ENCODE measurements at places on chromosomes 12 and 14.

DNA sequence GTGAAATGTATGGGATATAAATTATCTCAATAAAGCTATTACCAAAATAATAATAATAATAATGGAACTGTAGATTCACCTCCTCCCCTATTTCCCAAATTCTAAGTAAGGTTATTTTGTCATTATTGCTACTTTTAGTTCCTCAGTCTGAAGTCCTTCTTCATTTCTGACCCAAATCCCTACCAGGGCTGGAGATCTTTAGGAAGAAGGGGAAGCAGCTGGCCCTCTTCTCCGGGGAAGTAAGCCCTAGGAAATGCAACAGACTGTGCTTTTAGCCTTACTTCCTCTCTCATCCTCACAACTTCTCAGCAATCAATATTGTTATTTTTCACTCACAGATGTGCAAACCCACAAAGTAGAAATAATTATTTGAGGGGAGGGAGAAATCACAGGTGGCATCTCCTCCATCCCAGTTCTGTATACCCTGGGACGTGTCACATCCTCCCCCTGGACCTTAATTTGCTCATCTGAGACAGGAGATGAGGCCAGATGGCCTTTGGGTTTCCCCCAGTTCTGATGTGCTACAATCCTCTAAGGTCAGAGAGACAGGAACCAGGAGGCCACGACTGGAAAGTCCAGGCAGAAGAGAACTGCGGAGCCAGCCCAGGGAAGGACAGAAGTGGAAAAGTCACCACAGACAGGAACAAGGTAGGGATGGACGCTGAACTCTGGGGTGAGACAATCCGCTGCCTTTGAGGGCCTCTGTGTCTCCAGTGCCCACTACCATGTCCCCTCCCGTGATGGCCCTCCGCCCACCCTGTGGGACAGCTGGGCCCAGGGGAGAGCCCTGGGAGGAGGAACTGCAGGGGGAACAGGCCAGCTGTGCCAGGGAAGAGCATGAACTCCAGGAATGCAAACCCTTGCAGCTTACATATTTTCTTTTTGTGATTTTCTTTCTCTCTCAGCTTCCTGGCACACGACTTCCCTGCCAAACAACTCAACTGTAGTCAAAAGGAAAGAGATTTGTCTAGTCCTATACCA, 10.6 kb upstream of the TNFRSF1A start:
- DNase-seq: no peak
- H3K4me1 ChIP-seq: peaks cover 7% of the 10 kb centered on the region
- no peak overlapping the region for H3K4me3 ChIP-seq
- H3K27ac ChIP-seq: no peak overlapping the region
- H3K27me3 ChIP-seq: peaks cover 10% of the 10 kb centered on the region
- no peaks in the 10 kb centered on the region for H3K36me3 ChIP-seq

- H3K4me3 ChIP-seq: no peak overlapping the region
- H3K27ac ChIP-seq: no peak overlapping the region
- no peak for DNase-seq
- H3K36me3 ChIP-seq: no peaks in the 10 kb centered on the region
Observed at GRCh38 chr12:123889848-123890535, 82.6 kb downstream of the CCDC92 start.

DNA sequence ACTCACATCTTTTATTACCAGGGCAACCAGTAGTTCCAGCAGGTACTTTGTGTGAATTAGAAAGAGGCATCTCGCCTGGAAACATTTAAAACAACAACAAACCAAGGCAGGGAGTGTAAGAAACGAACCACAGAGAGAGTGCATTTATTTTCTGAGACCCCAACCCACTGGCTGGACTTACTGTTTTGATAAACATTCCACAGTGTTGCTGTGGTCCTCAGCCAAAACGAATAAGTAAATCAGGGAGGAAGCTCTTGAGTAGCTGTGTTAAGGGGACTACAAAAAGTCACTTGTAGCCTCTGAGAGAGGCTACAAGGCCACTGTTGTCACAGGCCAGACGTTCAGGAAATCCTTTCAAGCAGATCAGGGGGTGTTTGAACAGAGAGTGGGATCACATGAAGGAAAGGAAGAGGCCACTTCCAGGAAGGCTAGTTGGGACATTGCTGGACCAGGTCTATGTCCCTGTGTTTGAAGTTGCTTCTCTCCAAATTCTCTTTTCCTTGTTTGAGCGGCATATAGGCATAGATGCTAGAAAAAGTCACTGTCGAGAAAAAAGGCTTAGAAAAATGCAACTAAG, 33.8 kb downstream of the DMAC2L start:
- H3K4me3 ChIP-seq: no peak overlapping the region
- H3K4me1 ChIP-seq: peaks cover 27% of the 10 kb centered on the region
- DNase-seq: no peak

DNA sequence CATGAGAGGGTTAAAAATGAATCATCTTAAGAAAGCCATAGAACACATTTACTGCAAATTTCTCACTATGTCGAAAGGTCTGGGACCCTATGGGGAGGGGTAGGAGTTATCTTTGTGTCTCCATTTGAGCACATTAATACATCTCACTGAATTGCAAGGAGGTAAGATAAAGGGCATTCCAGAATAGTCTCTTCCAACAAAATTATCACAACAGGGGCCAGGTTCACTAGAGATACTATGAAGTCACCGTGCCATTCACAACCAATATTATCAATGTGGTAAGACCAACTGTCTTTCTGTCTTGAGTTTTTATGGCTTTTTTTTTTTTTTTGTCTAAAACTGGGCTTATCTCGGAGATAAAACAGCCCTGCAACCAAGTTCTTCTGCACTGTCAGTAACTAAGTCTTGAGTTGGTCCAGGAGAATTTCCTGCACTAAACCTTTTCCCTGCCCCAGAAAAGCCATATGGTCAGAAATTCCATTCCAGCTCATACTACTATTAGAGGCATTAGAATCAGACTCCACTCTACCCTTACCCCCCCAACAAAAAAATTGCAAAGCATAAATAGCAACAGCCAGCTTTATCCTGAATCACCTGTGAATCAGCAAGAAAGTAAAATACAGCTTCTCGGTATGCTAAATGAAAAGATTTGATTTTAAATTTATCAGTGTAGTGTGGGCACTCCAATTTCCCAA, 79.7 kb downstream of the PTPRR start:
- DNase-seq: no peak
- no peaks in the 10 kb centered on the region for H3K27me3 ChIP-seq
- H3K36me3 ChIP-seq: no peaks in the 10 kb centered on the region
- H3K4me1 ChIP-seq: no peaks in the 10 kb centered on the region
- H3K4me3 ChIP-seq: no peak overlapping the region

DNA sequence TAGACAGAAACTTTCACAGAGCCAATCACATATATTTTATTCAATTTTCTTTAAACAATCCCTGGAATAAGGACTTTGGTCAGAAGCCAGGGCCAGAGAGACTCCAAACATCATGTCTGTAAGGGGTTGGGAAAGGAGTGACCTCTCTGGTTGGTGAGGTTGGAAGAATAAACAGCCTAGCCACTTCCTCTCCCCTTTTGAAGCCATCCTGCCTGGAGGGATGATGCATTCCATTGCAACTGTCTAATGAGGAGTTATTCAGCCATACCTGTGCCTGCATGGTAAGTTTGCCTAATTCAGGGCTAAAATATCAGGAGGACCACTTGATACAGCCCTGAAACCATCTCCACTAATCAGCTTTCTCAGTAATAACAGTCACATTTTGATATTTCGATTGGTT, 299.8 kb downstream of the KCNH5 start:
- H3K4me1 ChIP-seq: no peaks in the 10 kb centered on the region
- no peaks in the 10 kb centered on the region for H3K27me3 ChIP-seq
- no peak overlapping the region for H3K4me3 ChIP-seq
- H3K27ac ChIP-seq: no peak overlapping the region
- no peaks in the 10 kb centered on the region for H3K36me3 ChIP-seq

DNA sequence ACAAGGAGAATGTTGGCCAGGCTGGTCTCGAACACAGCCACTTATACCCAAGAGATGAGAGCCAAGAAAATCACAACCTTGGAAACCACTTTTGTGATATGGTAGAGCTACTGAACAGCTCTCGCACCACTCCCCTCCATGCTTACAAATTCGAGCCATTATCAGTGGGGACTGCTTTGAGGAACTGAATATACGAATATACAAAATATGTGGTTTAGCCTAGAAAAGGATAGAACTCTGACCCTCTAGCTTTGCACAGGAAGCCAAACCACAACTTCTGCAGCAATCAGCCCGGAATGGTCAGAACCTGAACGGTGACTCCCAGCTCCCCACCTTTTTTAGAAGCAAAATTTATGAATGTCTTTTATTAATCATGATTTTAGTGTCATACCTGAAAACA, 129.8 kb upstream of the TMEM132C start:
- no peak overlapping the region for H3K4me3 ChIP-seq
- H3K27ac ChIP-seq: no peak overlapping the region
- H3K27me3 ChIP-seq: no peaks in the 10 kb centered on the region
